ENCODE measurements at places on chromosomes 6 and 20.

DNA sequence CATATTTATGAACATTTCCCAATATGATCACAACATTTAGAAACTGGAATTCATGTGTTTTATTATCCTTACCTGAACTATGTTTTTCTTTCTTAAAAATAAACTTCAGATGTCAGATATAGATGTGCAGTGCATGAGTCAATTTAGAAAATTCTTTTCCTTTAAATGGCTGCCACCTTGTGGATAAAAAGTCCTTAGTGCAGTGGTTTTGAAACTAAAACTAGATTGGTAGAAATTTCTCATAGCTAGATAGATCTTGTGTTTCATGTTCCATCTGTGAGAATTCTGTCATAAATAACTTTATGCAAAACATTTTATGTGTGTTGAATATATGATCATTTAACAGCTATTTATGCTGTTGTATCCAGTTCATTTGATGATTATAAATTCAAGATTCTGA is 134.9 kb downstream of the KLHL32 start:
- no peak for DNase-seq

DNA sequence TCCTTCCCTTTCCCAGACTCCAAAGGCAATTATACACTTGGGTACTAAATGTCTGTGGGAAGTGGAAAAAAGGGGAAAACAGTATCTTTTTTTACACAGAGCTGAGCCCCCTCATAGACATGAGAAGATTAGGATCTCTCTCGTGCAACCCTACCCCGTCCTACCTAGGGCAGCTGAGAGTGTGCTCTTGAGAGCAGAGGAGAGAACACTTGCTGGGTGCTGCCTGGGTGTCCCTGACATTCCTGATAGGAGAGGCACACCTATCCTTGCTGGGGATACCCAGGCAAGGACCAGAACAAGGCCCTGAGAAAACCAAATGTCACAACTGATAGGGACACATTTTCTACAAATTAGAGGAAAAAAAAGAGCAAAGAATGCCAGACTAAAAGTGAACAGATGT is 81.2 kb downstream of the PREP start:
- DNase-seq, result no peak

DNA sequence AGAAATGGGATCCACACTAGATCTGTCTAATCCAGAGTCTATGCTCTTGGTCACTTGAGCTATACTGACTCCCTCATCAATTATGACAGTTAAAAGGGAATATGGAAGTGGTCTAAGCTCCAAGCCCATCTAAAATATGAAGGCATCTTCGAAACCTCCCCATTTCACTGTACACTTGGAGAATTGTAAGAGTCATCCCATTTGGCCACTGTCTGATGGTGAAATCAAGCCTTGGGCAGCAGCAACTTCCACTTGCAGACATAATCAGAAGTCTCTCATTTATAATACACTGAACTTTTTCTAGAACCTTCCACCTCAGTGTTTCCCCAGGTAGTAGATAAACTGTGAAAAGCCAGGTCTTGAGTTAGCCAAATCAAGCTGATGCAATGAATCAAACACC is 26.3 kb upstream of the UBR2 start:
- no peak for DNase-seq

- DNase-seq, result no peak
These were observed 466.3 kb upstream of the PLCB4 start for GRCh38 chr20:8602389-8603116.

- no peak for DNase-seq
These were observed 7.0 kb downstream of the TMEM244 start for GRCh38 chr6:129853996-129854711.
